Adrenal gland (tissue), 19 donors: ENCODE measurements at places on chromosomes 2 and 18.

DNA sequence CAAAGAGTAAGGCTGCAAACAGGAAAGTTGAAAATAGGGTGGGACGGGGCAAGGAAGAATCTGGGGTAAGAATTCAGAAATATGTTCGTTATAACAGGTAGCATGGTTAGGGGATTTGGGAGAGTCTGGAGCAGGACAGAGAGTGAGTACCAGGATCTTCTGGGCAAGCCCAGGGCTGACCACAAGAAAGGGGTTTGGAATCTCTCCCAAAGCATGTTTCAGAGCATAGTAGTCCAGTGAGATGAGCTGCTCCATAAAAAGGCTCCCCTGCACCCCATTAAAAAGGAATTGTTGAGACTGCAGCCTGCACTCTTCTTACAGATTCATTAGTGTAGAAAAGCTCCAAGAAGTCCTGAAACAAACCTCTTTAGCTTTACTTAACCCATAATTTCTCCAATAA is 291.1 kb downstream of the MTX2 start:
- no peak for DNase-seq

GRCh38 chr2:27369471-27370025 is 590 bp downstream of the EIF2B4 start:
- peak; percentile 80 for DNase-seq

- DNase-seq = peak; percentile 59
These were observed 20.2 kb upstream of the TUBB6 start for GRCh38 chr18:12287684-12288402.

DNA sequence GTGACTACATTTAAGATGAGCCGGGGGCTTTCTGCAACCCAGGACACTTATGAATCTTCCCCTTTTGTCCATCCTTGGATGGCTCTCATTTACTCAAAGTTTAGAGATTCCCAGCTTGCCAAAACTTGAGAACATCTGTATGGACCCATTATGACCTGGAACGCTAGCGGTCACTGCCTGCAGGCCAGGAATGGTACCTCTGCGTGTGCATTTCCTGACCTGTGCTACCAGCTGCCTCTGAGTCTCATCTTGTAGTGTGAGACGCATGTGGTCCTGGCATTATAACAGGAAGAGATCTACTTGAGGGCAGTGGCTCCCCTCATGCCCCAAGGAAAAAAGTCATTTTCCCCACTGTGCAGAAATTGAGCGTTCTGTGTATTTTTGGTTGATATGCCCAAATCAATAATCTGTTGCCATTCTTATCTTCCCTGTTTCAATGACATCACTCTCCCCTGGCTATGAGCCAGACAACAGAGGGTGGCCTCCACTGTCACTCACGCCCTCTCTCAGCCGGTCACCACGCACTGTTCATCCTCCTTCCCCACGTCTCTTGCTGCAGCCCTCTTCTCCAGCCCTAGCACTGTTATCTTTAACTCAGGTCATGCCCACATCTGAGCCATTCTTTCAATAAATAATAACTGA is 28.5 kb upstream of the NPAS2 start:
- peak; percentile 47 for DNase-seq

DNA sequence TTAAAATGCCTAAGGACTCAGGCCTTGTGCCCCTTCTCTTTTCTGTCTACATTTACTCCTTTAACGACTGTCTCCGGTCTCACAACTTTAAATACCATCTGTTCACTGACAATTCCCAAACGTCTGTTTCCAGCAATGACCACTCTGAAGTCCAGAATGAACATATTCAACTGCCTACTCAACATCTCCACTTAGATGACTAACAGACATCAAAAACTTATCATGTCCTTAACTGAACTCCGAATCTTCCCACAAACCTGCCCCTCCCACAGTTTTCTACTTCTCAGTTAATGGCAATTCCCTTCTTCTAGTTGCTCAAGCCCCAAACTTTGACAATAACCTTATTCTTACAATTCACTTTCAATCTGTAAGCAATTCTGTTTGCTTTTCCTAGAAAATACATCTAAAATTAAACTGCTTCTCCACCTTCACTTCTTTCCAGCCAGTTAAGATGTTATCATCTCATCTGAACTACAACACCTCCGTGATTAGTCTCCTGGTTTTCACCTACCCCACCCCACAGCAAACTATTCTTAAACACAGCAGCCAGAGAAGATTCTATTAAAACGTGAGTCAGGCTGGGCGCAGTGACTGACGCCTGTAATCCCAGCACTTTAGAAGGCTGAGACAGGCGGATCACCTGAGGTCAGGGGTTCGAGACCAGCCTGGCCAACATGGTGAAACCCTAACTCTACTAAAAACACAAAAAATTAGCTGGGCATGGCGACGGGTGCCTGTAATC is 2.8 kb downstream of the C1D start:
- DNase-seq = no peak

DNA sequence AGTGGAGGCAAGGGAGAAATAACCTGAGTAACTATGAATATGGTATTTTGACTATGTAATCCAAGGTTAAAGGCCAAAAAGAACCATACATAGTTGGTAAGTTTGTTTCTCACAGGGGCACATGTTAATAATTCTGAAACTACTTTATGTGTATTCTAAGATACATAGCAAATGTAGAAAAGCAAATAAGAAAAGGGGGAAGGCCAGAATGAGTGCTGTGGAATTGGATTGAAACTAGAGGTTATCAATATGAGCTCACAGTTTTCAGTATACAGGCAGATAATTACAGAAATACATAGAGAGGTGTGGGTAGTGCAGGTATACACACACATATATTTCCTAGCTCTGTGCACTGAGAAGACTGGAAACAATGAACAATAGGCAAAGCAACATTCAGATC is 13.7 kb downstream of the INO80C start:
- DNase-seq = no peak

DNA sequence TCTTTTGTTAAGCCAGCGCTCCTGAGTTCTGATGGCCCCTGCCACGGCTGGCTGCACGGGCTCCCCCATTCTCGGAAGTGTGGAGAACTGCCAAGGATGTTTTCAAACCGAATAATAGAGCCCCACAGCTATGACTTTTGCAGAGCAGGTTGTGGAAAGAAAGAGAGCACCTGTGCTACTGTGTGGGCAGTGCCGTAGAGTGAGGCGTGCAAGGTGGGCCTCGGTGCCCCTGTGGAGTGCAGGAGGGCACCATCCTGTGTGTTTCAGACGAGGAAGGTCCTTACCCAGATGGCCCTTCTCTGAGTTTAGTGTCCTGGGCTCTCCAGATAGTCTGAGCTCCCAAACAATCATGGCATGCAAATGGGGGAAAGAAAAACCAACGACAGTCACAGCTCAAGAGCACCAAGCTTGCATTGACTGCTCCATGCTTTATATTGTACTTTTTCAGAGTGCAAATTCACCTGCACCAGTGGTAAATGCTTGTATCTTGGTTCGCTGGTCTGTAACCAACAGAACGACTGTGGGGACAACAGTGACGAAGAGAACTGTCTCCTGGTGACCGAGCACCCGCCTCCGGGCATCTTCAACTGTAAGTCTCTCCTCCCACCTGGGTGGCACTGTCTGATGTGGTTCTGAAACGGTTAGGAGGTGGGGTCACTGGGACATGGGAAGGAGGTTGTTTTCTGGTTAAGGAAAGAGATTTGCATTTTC is 219.4 kb downstream of the LDLRAD4 start:
- DNase-seq = no peak

- DNase-seq = no peak
These were observed 31.1 kb upstream of the SPAG16 start for GRCh38 chr2:213253162-213253561.

GRCh38 chr2:148614014-148614321 is 30.6 kb upstream of the EPC2 start:
- DNase-seq = peak; percentile 10

DNA sequence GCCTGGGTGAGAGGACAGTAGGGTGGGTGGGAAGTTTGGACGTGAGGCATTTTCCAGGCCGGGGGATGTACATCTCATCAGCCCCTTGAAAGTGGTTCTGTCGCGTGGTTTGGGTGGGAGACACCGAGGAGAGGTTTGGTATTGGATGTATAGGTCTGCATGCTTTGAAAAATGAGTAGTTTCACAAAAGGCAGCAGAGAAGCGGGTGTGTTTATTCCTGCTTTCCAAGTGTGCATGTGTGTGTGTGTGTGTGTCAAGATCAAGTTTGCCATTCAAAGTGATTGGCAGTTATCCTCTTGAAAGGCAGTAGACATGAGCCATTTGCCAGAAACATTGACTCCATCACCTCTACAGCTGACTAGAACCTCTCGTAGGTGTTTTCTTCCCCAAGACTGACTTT is 423.1 kb upstream of the POU3F3 start:
- no peak for DNase-seq

DNA sequence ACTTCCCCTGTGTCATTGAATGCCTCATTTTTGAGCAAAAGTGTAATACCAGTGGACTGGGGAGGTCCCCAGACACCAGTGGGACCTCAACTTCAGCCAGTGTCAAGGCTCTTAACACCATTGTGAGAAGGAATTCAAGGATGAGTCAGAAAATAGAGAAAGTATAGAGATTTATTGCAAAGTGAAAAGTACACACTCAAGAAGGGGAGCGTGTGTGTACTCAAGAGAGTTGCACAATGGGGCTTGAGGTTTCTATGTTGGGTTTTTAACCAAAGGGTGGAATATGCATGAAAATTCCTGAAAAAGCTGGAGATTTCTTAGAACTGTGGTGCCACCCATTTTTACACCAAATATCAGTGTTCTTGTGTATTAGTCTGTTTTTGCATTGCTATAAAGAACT is 81.9 kb downstream of the ADCYAP1 start:
- DNase-seq = no peak
